Urothelium cell line (cell line): ENCODE measurements at places on chromosomes 5 and 9.

DNA sequence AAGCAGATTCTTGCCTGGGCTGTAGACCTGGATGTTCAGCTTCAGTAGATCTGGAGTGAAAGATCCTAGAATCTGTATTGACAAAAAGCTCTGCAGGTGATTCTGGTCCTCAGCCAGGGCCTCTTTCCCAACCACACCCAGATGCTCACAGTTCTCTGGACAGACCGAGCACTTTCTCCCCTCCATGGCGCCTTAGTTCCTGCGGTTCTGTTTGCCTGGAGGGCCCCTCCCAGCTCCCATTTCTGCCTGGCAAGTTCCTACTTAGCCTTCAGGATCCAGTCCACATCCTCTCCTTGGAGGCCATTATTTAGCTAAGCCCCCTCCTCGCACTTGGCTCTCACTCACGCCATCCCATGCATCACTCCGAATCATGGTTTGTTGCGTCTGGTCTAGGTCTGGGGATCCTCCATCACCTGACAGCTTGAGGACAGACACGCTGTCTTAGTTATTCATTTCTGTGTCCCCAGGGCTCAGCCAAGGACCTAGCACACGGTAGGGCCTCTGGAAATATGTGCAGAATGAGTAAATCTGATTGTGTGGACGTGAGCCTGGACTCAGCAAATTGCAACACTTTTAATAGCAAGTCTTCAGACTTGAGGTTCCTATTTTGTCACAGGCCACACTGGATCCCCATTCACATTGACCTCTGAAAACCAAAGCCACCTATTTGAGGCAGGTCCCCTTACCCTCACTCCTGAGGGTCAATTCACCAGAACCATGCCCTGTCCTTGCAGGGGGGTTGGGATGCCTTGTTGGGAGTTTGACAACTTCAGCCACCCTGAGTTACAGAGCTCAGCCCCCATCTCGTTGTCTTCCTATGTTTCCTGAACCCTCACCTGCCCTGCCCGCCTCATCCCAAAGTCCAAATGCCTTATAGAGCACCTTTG is 50.7 kb downstream of the COL15A1 start:
- no peak for DNase-seq

DNA sequence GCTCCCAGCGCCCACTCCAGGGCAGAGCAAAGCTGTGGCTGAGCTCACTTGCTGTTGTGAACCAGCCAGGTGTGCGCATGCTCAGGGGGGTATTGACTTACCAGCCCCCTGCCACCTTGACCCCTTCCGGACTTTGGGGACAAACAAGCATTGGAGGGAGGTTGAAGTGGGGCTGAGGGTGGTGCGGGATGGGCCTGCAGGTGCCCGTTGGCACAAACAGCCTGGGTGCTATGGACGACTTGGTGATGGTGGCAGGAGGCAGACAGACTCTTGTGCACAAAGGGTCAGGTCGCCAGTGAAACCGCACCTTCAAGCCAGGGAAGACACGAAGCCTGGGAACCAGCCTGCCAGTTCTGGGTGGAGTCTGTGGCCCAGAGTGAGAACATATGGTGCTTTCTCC is 858.5 kb upstream of the PTPRD start:
- DNase-seq, result no peak

DNA sequence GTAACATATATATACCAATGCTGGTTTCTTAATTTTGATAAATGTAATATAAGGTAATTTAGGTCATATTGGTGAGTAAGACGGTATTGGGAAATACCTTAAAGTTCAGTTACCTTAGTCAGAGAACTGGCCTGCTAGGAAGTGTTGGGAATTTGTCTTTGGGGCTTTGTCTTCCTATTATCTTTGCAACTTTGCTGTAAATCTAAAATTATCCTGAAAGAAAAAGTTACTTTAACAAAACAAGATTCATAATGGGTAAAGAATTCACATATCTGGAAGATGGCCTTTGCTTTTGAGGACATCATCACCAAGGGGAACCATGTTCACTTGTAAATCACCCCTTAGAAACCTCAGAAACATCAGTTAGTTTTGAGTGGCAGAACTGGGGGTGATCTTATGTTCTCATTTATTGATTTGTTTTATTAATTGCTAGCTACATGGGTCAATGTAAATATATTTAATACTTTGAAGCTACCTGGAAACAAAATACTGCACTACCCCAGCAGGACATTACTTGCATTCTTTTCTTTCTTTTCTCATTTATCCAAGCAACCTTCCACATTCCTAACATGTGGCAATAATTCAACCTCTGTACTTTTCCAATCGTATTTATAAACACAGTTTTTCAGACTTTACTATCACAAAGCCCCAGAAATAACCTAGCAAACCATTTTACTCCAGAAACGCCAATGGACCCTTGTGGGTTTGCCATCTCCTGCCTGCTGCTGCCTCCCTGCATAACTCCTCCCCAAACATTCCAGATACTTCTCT is 41.4 kb downstream of the GLIS3 start:
- DNase-seq, result no peak

DNA sequence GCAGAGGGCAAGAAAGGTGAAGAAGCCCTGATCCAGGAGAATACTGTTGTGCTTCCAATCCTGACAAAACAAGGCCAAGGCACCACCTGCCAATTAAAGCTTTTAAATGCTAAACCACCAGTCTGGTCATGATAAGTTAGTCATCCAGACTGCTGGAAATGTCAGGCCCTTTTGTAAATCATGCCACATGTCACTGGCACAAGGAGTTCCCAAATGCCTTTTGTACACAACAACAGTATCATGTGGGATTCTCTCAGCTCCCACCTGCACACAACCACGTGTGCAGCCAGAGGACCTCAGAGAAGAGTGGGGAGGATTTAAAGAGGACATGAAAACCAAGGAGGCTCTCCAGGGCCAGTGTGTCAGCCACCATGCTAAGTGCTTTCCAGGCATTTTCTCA is 99.3 kb downstream of the CDK5RAP2 start:
- DNase-seq, result no peak

DNA sequence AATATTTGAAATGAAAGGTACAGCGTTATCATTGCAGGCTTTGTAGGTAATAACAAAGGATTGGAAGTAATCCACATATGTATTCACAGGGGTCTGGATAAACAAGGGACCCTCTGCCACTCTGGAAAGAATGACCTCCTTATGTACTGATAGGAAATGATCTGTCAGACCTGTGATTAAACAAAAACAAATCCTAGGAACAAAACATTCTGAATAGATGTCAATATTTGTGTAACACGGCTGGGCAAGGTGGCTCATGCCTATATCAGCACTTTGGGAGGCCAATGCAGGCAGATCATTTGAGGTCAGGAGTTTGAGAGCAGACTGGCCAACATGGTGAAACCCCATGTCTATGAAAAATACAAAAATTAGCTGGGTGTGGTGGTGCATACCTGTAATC is 42.3 kb downstream of the NSUN2 start:
- DNase-seq, result no peak
